ENCODE measurements at places on chromosomes 12 and 14.
A peak's percentile ranks its signal among the peaks of the same experiment; 100 is the strongest.

- DNase-seq, result no peak
These were observed 6.2 kb downstream of the LRCOL1 start for GRCh38 chr12:132604151-132604618.

DNA sequence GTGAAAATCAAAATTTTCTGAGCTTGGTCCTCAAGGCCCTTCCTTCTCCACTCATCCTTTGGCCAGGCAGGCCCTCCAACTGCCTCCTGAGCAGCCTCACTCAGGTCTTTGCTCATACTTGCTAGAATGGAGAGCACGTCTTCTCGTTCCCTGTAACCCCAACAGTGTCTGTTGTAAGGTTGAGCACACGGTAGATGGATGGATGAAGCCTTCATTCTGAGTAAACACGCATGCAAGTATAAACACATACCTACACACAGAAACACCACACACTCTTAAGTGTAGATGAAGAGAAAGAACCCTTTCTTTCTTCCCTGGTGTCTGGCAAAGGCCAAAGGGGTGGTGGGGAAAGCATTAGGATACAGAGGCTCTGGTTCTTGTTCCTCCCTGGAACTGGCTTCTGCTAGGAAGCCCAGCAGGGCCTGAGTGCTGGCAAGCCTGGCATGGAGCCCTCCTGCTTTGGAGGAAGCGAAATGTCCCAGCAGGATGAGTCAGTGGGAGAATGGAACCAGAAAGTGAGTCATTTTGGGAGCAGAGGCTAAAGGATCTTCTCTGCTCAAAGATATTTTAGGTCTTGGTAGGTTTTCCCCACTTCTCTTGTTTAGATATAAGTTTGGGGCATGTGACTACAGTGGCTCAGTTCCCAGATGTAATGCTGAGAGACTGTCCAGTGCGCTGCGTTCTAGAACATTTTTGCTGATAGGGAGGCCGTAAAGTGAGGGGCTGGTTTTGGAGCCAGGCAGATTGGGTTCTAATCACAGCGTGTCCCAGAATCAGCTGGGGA, 127.4 kb downstream of the CACNA1C start:
- DNase-seq, result no peak

- DNase-seq, result no peak
These were observed 12.0 kb upstream of the SLCO1B3 start for GRCh38 chr12:20798554-20798953.

DNA sequence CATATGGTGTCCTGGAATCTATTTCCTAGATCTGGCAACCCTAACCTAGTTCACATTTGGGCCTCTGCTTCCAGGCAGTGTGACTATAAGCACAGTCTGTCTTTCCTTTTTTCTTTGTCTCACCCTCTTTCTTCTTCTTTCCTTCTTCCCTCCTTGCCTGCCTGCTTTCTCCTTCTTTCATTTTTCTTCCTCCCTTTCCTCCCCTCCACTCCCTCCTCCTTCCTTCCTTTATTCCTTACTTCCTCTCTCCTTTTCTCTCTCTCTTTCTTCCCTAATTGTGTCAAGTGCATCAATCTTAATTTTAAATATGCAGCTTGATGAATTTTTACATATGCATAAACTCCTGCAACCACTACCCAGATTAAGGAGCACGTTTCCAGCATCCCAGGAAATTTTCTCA, 4.6 kb upstream of the DAO start:
- DNase-seq, result no peak

DNA sequence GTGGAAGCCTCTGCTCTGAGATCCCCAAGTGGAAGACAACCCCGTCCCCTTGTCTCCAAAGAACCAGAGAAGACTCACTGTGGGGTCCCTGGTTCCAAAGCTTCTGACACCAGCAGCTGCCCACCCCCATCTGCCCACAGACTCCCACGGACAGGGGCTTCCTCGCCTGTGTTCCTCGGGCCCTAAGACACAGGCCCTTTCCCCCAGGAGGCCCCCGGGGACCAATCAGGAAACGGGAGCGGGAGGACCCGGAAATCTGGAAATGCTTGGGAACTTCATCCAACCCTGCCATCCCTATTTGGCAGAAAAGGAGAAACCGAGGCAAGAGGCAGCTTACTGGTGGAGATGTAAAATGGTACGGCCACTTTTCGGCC, 113.1 kb downstream of the NCOR2 start:
- DNase-seq, result no peak

GRCh38 chr14:23365732-23366425, 907 bp upstream of the EFS start:
- no peak for DNase-seq

DNA sequence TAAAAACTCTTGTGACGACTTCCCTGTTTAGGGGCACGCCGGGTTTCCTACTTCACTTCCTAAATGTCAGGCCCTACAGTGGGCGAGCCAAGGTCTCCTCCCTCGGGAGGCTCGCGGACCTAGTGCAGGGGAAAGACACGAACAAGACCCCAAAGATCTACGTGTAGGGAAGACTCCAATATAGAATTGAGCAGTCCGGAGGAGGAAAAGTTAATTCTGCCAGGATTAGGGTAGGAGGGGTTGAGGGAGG, 564 bp downstream of the ATXN3 start:
- DNase-seq, result peak; percentile 67

DNA sequence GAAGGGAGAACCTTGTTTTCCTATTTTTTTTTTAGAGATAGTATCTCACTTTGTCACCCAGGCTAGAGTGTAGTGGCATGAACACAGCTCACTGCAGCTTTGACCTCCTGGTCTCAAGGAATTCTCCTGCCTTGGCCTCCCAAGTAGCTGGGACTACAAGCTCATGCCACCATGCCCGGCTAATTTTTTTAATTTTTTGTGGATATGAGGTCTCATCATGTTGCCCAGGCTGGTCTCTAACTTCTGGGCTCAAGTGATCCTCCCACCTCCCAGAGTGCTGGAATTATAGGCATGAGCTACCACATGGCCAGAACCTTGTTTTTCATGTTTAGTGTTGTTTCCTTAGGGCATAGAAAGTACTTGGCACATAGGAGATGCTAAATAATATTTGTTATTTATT, 13.5 kb downstream of the MANSC1 start:
- DNase-seq, result no peak

- DNase-seq, result no peak
These were observed 131.5 kb downstream of the CHST11 start for GRCh38 chr12:104588047-104588920.

DNA sequence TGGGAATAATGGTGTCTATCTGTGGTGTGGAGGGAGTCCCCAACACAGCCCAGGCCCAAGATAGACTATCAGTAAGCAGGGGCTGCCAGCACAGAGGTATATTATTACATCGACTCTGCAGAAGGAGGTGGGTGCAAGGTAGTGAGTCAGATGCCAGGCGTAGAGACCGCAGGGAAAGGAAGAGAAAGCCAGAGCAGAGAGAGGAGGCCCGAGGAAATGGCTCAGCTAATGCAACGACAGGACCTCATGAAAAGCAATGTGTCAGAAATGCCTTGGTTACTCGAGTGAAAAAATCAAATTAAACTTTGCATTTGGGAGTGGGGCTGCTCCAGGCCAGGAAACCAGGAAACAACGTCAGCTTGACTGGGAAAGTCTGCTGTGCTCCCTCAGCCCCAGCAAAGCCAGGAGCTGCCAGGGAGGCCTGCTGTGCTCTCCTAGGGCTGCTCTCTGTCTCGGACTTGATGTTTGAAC, 173.2 kb downstream of the SUDS3 start:
- DNase-seq, result no peak

- no peak for DNase-seq
These were observed 112.0 kb downstream of the TSPAN8 start for GRCh38 chr12:71045781-71046180.

- DNase-seq, result no peak
These were observed 36.0 kb downstream of the GCH1 start for GRCh38 chr14:54866588-54866987.

GRCh38 chr14:59032826-59033225, 155.6 kb upstream of the DAAM1 start:
- no peak for DNase-seq

- DNase-seq, result no peak
These were observed 22.8 kb downstream of the HEBP1 start for GRCh38 chr12:12977231-12977630.

DNA sequence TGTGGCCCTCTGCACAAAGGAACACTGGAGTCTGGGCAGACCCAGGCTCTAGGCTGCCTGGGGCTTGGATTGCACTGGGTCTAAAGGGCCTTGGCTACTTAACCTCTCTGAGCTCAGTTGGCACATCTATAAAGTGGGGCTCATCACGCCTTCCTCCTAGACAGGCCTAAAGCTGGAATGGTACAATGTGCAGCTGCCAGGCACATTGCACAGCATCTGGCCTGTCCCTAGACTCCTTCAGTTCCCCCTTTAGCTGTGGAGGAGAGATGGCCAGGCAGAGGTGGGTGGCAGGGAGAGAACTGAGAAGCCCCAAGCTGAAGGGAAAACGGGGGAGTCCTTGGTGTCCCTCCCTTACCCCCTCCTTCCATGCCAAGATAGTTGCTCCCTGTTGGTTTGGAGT, 10.8 kb downstream of the IRF2BPL start:
- DNase-seq, result no peak

- DNase-seq, result no peak
These were observed 274.8 kb downstream of the SLC15A4 start for GRCh38 chr12:128548949-128549348.

GRCh38 chr14:25055992-25056687, 6.2 kb upstream of the STXBP6 start:
- no peak for DNase-seq

DNA sequence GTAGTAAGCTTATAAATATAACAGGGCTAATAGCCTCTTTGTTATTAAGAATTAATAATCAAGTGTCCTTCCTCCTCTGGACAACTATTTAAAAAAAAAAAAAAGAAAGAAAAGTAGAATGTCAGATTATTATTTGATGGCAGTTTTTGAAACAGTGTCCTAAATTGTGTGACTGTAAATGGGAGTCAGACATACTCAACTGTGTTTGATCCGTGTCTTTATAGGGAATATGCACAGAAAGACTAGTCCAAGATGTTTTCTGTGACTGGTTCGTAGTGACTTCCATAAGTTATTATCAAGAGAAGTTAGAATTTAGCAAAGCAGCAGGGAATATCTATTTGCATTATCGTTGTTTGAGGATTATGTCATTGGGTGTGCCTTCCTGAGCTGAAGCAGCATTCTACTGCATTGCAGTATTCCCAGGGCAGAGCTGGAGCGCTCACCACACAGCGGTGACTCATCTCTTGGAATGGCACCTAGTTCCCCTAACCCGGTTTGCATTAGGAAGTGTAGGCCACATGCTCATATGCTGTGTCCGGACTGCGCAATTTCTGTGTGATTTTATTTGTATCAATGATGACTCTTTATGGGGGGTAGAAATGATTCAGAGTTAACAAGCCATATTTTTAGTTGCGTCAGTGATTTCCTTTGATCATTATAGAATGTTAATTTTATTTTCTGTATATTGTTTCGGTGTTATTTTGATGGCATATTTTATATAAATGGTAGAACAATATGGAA, 7.9 kb downstream of the DYNC1H1 start:
- DNase-seq, result no peak

DNA sequence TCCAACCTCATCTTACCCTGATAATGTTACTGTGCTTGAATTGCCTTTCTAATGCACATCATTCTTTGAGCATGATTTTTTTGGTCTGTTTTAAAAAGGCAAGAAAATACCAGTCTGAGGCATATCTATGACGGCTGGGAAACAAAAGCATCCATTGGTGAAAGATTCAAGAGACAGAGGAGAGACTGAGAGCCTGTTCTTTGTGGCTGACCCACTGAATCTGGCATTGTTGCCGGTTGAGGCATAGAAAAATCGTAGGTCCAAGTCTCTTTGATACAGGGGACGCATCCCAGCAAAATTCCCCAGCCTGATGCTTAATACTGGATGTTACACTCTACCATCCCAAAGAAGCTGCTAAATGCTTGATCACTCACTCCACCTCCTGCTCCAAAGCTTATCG, 2.9 kb upstream of the KLHL42 start:
- DNase-seq, result no peak

DNA sequence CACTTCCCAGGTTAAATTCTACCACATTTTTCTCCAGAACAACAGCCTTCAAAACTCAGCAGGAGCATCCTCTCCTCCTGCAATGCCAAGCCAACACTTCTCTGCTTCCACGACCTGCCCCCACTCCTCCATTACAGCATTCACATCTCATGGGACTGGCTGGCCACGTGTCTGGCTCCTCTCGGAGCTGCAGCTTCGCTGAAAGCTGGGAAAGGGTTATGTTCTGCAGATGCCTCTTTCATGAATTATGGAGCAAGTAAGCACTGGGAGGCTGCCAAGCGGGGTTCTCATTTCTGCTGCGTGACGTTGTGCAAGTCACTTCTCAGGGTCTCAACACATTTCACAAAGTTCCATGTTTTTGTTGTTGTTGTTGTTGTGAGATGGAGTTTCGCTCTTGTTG, 142.2 kb upstream of the RFLNA start:
- no peak for DNase-seq
